ENCODE measurements at places on chromosomes 11 and 22.

DNA sequence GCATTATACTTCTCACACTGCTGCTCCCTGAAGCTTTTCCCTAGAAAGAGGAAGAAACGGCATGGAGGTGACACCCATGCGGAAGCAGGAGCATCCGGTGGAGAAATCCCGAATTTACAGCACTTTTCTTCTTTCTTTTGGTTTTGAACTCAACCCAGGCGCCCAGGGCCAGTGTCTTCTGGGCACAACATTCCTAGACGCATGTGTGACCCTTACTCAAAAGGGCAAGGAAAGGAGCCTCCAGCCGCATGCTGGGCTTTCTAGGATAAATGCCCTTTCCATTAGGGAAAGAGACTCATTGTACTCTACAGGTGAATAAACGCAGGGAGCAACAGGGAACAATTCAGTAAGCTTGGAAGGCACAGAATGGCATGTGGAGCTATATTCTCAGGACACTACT lies 19.5 kb downstream of the ADAMTS8 start:
- no peak for DNase-seq

DNA sequence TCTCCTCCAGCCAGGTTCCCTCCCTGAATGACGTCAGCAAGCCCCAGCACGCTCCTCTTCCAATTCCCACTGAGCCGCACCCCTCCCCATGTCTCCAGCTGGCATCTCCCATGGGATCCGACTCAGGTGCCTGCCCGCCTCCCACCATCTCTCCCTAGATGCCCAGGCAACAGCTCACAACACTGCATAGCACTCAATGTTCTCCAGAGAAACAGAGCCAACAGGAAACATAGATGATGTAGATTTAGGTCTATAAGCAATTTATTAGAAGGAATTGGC lies 532.3 kb downstream of the BRD1 start:
- peak; percentile 89 for DNase-seq

GRCh38 chr11:120023120-120023519 lies 114.8 kb downstream of the TRIM29 start:
- DNase-seq = no peak

DNA sequence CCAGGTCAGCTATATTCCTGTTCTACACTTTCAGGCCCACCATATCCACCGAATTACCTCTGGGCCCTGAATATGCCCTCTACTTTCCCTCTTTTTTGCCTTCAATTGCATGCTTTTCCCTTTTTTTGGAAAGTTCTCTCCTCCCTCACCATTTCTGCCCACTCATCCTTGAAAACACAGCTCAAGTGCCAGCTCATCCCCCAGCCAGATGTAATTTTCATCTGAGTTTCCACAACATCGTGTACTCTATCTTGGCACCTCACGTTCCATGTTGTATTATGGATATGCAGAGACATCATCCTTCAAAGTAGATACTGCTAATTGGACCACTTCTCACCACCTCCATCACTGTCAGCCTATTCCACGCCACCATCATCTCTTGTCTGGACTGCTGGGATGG lies 129.8 kb upstream of the HSD17B12 start:
- DNase-seq = no peak

DNA sequence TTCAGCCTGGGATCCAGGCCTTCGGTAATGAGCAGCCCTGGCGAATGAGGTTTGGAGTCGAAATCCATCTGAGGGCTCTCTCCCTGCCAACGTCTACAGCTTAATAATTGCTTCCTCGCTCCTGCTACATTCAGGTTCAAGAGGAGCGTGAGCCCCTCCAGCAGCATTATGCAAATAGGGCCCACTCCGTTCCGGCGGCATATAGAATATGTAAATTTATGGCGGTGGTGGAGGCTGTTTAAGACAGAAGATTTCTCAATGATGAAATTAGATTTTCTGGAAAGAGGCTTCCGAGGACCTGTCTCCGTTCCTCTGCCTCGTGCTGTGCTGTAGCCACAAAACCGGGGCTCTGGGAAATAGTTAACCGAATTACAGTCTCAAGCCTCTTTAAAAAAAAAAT lies 402.8 kb downstream of the MIAT start:
- DNase-seq = no peak

GRCh38 chr11:71449596-71449995 lies 1.4 kb upstream of the DHCR7 start:
- DNase-seq = no peak

GRCh38 chr22:44482776-44483175 lies 15.3 kb downstream of the RTL6 start:
- no peak for DNase-seq

DNA sequence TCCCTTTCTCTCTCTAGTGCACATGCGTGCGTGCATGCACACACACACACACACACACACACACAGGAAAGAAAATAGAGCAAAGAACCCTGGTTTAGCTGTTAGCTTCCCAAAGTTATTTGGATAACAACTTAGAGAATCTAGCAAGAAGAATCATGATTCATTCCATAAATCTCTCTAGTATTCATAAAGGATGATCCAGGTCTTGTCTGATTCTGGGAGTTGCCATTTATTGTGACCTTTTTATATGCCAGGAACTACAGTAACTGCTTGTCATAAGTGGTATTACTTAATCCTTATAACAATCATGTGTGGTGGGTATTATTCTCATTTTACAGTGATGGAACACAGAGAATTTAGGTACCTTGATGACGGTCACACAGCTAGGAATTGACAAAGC lies 141.5 kb upstream of the MTMR2 start:
- DNase-seq = no peak

DNA sequence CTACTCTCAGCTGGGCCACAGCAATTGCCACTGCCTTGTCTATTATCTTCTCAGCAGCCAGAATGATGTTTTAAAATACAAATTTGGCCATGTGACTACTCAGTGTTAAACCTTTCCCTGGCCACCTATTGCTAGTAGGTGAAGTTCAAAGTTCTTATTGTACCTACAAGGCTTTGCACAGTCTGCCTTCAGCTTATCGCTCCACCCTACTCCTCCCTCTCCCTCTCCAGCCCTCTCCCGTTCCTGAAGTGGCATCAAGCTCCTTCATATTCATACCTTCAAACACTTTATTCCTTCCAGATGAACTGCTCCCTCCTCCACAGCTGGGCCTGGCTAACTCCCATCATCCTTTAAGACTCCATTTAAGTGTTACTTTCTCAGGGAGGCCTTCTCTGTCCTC lies 37.3 kb downstream of the OR10A6 start:
- DNase-seq = no peak

DNA sequence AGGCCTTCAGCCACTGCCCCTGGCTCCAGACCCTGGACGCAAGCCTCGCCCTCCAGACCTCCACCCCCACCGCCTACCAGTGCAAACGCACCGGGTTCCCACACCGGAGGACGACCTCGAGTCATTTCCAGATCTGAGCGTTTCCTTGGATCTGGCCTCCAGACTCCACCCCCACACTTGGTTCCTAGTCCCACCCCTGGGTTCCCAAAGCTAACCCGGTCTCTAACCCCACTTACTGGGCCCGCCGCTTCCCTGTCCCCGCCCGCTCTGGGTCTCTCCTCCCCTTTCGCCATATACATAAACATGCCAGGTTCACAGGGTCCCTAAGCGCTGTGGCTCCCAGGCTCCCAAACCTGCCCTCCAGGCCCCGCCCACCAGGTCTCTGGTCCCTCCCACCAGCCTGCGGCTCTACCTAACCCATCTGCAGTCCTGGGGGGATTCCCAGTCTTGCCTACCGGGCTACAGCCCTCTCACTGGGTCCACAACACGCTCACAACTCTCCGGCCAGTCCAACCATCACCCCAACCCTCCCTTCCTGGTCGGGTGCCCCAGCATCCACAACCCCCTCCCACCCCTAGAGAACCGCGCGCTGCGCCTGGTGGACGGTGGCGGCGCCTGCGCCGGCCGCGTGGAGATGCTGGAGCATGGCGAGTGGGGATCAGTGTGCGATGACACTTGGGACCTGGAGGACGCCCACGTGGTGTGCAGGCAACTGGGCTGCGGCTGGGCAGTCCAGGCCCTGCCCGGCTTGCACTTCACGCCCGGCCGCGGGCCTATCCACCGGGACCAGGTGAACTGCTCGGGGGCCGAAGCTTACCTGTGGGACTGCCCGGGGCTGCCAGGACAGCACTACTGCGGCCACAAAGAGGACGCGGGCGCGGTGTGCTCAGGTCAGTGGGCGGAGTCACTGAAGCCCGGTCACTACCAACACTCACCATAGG lies 36.7 kb downstream of the CD6 start:
- DNase-seq = no peak

Data from NCI-H1105 (cell line).